ENCODE measurements at places on chromosomes 11 and 22.

DNA sequence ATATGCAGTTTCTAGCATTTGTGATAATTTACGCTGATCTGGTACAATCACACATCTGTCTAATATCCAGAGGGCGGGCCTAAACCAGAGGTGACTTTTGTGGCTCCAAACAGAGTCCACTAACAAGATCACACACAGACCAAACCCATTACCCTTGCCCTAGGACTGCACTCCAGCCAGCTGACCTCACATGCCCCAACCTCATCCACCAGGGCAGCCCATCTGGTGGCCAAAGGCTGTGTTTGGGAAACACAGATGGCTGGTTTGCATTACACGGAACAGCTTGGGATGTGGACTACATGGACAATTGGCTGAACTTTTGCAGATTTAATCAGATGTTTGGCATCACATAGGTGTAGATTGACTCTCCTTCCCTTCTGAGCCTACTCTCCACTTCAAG is 228.2 kb downstream of the GRIK4 start:
- no peak for DNase-seq

- peak; percentile 73 for DNase-seq
These were observed 682.6 kb downstream of the KCNA4 start for GRCh38 chr11:29333993-29334775.

DNA sequence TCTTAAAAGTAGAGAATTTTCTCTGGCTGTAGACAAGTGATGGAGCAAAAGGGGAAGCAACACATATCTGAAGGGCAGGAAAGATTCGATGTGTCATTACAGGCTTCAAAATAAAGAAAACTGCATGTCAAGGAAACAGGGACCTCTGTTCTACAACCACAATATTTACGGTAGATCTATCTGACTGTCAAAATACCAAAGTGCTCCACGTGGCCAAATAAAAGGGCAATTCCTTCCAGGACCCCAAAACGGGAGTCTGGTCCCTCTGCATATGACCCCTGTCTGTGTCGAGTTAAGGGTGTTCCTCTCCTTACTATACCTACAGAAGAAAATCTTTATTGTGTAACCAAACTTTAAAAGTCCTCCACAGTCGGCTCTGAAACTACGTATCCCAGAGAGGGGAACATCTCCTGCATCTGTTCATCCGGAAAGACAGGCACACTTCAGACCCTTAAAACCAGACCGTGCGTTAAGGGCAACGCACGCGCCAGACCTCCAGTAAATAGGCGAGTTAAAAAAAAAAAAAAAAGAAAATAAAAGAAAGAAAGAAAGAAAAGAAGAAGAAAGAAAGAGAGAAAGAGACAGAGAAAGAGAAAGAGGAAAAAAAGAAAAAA is 756 bp downstream of the CLNS1A start:
- no peak for DNase-seq

DNA sequence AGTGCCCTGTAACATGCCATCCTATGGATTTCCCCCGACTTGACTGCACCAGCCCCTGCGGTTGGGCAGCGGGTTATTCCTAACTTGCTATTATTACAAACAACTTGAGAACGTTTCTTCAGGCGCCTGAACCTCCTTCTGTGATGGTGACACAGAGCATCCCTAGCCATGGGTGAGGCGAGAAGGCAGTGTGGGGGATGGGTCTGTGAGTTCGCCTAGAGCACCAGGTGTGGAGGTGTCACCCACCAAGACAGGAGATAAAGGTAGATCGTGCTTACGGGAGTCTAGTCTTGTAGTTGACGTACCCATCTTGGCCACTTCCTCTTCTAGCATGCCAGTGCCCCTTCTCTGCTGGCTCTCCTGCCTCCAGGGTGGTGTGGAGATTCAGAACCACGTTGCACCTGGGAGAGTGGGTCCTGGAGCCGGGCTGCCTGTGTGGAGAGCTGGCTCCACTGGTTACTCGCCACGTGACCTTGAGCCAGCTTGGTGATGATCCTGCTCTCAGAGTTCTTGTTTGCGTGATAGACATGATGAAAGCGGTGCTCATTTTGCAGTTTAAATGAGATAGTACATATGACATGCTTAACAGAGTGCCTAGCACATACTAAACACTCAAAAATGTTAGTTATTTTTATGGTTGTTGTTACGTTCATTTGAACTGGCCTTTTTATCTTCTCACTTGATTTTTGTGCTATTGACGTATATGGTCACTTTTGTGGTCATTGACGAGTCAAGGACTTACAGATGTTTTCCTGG is 37.8 kb downstream of the TBC1D22A start:
- DNase-seq: no peak

DNA sequence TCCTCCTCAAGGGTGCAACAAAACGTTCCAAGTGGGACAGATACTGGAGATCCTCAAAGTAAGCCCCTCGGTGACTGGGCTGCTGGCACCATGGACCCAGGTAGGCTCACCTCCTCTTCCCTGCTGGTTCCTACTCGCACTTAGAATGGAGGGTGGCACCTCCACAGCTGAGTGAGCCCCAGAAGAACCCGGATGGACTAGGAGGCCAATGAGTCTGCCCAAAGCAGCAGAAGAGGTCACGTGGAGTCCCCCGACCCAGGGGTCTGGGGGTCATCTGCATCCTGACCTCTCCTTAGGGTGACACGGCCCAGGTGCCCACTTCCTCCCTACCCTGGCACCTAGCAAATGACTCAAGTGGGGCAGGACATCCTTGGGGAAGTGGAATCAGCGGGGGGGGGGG is 4.4 kb downstream of the APOL1 start:
- no peak for DNase-seq

GRCh38 chr11:65417702-65418430 is 4.7 kb upstream of the NEAT1 start:
- no peak for DNase-seq

Measured in HT1080 (cell line).